GM04504 (cell line): ENCODE measurements at places on chromosomes 12 and 14.
A peak's percentile ranks its signal among the peaks of the same experiment; 100 is the strongest.

DNA sequence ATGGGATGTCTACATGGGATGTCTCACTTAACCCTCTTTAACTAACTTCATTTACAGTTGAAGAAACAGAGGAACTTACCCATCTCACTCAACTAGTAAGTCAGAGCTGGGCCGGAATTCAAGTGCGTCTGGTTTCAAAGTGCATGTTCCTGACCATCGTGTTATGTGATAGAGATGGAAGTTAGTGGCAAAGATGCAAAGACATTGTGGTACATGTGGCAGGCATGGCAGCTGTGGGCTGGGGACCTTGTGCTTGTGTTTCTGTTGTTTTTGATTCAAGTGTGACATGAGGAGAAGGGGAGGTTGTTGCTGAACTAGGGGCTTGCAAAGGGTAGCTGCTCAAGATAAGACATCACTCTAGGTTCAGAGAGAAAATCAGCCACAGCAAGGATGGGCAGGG is 2.3 kb upstream of the KRT74 start:
- no peak for DNase-seq

- no peak for DNase-seq
These were observed 1730.7 kb upstream of the FLRT2 start for GRCh38 chr14:83799233-83799632.

GRCh38 chr12:92444763-92445162 is 258.0 kb upstream of the PLEKHG7 start:
- DNase-seq, result no peak

DNA sequence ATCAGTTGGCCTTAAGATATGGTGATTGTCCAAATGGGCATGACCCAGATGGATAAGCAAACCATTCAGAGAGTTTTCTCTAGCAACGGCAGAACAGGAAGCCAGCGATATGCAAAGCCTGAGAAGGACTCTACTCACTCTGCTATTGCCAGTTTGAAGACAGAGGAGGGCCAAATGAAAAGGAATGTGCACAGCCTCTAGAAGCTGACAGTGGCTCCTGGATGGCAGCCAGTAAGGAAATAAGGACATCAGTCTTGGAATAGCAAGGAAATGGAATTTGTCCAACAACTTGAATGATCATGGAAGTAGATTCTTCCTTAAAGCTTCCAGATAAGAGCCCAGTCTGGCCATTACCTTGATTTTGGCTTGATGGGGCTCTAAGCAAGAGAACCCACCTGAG is 60.0 kb downstream of the TMTC2 start:
- no peak for DNase-seq

DNA sequence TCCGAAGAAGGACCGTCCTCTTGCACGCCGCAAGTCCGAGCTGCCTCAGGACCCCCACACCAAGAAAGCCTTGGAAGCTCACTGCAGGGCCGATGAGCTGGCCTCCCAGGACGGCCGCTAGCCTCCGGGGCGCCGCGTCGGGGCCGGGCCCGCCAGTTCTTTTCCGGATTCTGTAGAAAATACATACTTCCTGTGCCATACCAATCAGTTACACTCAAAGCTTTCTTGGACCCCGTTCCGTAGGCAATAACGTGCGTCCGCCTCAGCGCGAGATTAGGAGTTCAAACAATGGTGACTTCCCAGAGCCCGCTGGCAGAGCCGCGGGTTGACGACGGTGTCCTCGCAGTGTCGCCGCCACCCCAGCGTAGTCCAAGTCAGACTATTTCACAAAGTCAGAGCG is 39.2 kb upstream of the DYNC1H1 start:
- DNase-seq, result no peak

GRCh38 chr12:117034249-117034648 is 65.0 kb downstream of the TESC start:
- no peak for DNase-seq

- peak; percentile 56 for DNase-seq
These were observed 173.6 kb downstream of the ETV6 start for GRCh38 chr12:11823043-11823442.

DNA sequence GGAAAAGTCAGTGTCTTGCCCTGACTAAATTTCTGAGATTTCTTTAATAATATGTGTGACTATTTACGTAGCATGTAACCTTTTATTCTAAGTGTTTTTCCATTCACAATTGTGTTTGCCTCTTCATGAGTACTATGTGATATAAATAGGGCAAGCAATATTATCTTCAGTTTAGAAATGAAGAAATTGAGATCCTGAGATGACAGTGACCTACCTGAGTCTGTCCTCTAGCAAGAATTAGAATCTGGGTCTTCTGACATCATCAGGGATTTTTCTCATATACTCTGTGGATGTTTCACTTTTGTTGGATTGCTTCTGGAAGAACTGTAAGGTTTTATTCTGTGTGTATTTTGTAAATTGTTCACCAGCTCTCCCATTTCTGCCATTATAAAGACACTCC is 35.0 kb downstream of the TMTC2 start:
- no peak for DNase-seq

GRCh38 chr12:65470256-65470655 is 191.8 kb downstream of the MSRB3 start:
- DNase-seq, result no peak

DNA sequence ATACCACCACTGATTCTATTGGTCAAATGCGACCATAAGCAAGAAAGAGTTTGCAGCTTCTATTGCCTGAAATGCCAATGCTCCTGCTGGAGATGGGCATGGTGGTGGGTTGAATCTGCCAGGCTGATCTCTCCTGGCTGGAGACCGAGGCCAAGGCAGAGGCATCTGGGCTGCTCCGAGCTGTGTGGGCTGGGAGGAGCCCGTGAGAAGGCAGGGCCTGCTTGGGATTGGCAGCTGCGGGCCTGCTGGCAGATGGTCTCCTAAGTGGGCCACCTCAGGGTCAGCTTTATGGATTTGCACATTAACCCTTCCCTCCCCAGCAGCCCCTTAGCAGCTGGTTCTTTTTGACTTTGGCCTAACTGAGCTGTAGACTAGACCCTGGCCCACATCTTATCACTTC is 25.4 kb downstream of the SRRM4 start:
- DNase-seq, result no peak

GRCh38 chr12:28536088-28536487 is 345.8 kb downstream of the CCDC91 start:
- peak; percentile 47 for DNase-seq

GRCh38 chr14:69619012-69619411 is 7.6 kb downstream of the SUSD6 start:
- no peak for DNase-seq

GRCh38 chr12:87376722-87377121 is 652.5 kb downstream of the C12orf50 start:
- no peak for DNase-seq

- no peak for DNase-seq
These were observed 308.4 kb downstream of the BCL11B start for GRCh38 chr14:98963610-98964009.

- no peak for DNase-seq
These were observed 23.9 kb downstream of the DIO3 start for GRCh38 chr14:101585211-101585610.

DNA sequence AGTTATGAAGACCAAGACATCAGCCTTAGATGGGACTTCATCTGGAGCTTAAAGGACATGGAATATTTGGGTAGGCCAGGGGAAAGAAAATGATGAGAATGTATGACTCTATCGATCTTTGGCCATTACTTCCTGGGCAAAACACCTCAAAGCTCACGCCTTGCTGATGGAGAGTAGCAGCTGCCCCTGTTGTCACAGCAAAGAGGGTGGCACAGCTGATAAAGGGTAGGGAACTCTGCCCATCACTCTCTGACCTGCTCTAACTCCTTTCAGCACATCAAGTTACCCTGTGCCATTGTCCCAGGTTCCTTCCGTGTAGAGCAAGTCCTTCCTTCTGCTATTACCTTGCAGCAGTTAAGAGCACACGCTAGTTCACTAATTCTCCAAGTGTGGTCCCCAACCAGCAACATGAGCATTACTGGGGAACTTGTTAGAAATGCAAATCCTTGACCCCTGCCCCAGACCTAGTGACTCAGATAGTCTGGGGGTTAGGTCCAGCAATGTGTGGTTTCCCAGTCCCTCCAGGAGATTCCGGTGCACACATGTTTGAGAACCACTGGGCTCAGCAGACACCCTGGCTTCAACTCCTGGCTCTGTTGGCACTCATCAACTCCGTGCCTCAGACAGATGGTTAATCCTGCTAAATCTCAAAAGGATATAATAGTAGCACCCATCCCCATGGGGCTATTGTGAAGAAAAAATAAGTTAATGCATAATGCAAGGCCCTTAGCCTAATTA is 93.7 kb upstream of the EEA1 start:
- DNase-seq, result no peak

DNA sequence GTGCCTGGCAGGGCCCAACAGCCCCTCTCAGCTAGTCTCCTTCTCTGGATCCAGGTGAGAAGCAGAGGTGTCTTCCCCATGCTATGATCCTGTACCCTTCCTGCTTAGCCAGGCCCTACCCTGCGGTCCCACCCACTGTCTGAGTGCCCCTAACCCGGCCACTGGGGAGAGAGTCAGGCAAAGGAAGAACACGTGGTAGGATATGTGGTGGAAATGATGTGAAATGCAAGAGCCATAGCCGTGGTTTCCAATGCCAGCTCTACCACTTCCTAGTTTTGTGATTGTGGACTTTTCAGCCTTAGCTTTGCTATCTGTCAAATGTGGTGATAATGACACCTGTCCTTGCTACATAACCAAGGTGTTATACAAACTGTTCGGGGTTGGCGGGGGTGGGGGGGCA is 15.8 kb downstream of the KRT2 start:
- no peak for DNase-seq

DNA sequence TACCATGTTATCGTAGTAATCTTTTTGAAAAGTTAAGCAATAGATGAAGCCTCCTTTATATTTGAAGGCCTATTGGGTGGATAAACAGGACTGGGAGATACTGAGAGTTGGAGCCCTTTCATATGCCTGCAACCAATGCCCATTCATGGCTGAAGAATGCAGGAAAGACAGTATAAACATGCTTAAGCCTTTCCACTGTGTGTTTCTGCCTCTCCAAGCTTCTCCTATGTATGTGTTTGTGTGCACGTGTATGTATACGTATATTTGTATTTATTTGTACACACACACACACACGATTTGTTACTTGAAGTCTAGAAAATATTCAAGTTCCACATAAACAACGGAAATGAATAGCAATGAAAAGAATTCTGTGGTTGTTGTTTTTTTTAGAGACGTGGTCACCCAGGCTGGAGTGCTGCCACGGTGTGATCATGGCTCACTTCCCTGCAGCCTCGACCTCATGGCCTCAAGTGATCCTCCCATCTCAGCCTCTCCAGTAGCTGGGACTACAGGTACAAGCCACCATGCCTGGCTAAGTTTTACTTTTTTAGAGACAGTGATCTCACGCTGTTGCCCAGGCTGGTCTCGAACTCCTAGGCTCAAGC is 1453.5 kb downstream of the AACS start:
- DNase-seq, result no peak

GRCh38 chr12:114186241-114187002 is 219.5 kb downstream of the TBX5 start:
- DNase-seq, result no peak

GRCh38 chr14:36626151-36626550 is 35.5 kb upstream of the PAX9 start:
- no peak for DNase-seq

GRCh38 chr12:12930633-12931219 is 21.2 kb downstream of the GPRC5D start:
- DNase-seq, result no peak
